ENCODE measurements at places on chromosomes 7 and 10. TPM values are rescaled to one million over a fixed set of nuclear protein-coding genes. Genes with fewer than 3 reads are reported as not detected.

- no peaks in the 10 kb centered on the region for H3K4me1 ChIP-seq
- H3K27ac ChIP-seq, result no peak overlapping the region
- DNase-seq, result no peak
- no peaks in the 10 kb centered on the region for H3K27me3 ChIP-seq
These were observed 27.1 kb downstream of the DAGLB start for GRCh38 chr7:6420680-6421079.

The TEX47 gene
- not detected for total RNA-seq

- DNase-seq, result peak; percentile 89
- peak within 1 kb of the TSS; percentile 92 for H3K4me3 ChIP-seq
- H3K27me3 ChIP-seq, result no peaks in the 10 kb centered on the region
- no peak within 1 kb of the TSS for H3K27ac ChIP-seq
- peaks cover 13% of the 10 kb centered on the region for H3K36me3 ChIP-seq
These were observed at the start of gene HACD1 for GRCh38 chr10:17617031-17617911. Gene HACD1 (minus strand): TSS chr10:17617374. CDS start chr10:17617339, 35 bp downstream.

The FUOM gene
- 39.6 TPM for total RNA-seq

- DNase-seq, result peak; percentile 53
- peaks cover 7% of the 10 kb centered on the region for H3K27me3 ChIP-seq
- 0 out of 2 replicates have a peak, but pooled peaks cover 2% of the 10 kb centered on the region for H3K4me1 ChIP-seq
- peaks cover 17% of the 10 kb centered on the region for H3K36me3 ChIP-seq
- peak within 1 kb of the TSS; percentile 97 for H3K4me3 ChIP-seq
These were observed at the start of gene TMEM243 for GRCh38 chr7:87219545-87220025. Gene TMEM243 (minus strand): TSS chr7:87219732. CDS start chr7:87219503, 229 bp downstream.

GRCh38 chr10:18681971-18682411, 22.8 kb downstream of the ARL5B start:
- no peak for DNase-seq
- H3K4me3 ChIP-seq, result no peak overlapping the region
- H3K36me3 ChIP-seq, result peaks cover 5% of the 10 kb centered on the region
- H3K27ac ChIP-seq, result no peak overlapping the region
- no peaks in the 10 kb centered on the region for H3K27me3 ChIP-seq
- no peaks in the 10 kb centered on the region for H3K4me1 ChIP-seq

DNA sequence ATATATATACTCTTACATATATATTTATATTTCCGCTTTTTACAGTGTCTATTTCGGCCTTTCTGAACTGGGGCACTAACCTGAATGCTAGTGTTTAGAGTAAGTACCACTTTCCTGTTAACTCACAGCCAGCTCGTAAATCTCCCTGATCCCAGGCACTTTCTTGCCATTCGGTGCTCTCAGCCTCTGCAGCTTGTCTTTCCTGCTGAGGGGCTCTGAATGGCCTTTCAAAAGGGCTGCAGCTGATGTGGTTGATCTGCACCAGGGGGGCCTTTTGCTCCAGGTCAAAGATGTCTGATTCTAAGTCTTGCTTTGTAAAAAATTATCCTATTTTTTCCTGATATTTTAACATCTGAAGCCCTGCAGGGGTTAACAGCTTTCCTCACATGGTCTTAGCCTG, 25.5 kb upstream of the HPS1 start:
- H3K4me3 ChIP-seq, result no peak overlapping the region
- no peak overlapping the region for H3K27ac ChIP-seq
- no peaks in the 10 kb centered on the region for H3K27me3 ChIP-seq
- DNase-seq, result no peak

The TMEM213 gene
- total RNA-seq, result not detected

- no peak for DNase-seq
- H3K4me3 ChIP-seq, result no peak overlapping the region
- no peaks in the 10 kb centered on the region for H3K4me1 ChIP-seq
- no peak overlapping the region for H3K27ac ChIP-seq
- H3K36me3 ChIP-seq, result no peaks in the 10 kb centered on the region
These were observed 169.9 kb downstream of the KCND2 start for GRCh38 chr7:120442838-120443237.

- H3K27ac ChIP-seq, result no peak overlapping the region
- H3K4me1 ChIP-seq, result no peaks in the 10 kb centered on the region
These were observed 36.6 kb upstream of the SEMA3A start for GRCh38 chr7:84231157-84231556.

The CCDC136 gene
- 28.7 TPM for total RNA-seq

- H3K27ac ChIP-seq, result no peak overlapping the region
- H3K27me3 ChIP-seq, result no peaks in the 10 kb centered on the region
- no peak for DNase-seq
- no peak overlapping the region for H3K4me3 ChIP-seq
- peaks cover 6% of the 10 kb centered on the region for H3K4me1 ChIP-seq
These were observed 143.9 kb upstream of the KLF14 start for GRCh38 chr7:130877991-130878305.

GRCh38 chr10:86900955-86901354, 56.5 kb downstream of the MMRN2 start:
- peaks cover 31% of the 10 kb centered on the region for H3K36me3 ChIP-seq
- H3K27ac ChIP-seq, result no peak overlapping the region
- no peak overlapping the region for H3K4me3 ChIP-seq
- H3K27me3 ChIP-seq, result no peaks in the 10 kb centered on the region
- no peak for DNase-seq
- H3K4me1 ChIP-seq, result peaks cover 6% of the 10 kb centered on the region

The MBL2 gene
- total RNA-seq, result not detected

DNA sequence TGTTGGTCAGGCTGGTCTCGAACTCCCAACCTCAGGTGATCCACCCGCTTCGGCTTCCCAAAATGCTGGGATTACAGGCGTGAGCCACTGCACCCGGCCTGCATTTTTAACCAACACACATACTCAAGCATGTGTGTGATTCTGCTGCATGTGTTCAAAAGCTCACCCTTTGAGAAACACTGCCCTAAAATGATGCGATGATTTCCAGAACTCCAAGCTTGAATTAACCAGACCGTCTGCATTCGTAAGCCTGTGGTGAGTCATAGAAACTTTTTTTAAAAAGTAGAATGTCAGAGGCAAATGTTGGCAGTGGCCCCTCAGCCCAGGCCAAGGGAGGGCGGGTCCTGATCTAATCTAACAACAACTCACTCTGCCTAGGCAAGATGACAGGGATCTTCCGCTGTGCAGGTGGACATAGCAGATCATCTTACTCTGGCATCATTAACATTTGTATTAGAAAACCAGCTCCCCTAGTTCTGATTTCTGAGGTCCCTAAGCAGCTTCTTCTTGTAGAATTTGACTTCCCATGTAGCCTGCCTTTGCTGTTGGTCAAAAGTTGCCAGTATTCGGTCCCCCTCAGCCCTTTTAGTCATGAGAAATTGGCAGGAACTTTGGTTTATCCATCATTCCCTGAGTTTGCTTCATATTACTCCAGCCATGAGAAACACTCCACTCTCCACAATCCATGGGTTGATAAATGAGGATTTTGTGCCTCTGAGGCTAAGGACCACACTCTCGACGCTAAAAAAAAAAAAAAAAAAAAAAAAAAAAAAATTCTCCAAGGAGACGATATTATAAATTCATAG, 190.4 kb downstream of the SKIDA1 start:
- H3K27ac ChIP-seq, result no peak overlapping the region
- H3K4me3 ChIP-seq, result no peak overlapping the region
- H3K36me3 ChIP-seq, result no peaks in the 10 kb centered on the region
- H3K4me1 ChIP-seq, result peaks cover 6% of the 10 kb centered on the region

DNA sequence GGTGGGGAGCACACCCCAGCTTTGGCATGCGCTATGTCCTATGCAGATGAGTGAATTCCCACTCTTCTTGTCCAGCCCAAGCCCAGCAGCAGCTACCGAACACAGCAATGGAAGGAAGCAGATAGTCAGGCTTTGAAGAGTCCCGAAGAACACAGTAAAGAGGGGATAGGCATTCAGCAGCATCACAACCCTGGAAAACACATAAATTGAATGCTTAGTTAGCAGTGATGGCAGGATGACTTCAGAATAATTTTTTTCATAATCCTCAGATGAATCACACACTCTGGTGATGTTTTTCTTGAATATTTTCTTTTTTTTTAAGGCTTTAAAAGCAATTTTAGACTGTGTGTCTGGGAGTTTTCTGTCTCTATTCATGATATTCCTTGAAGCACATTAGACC, 95.8 kb downstream of the CFAP58 start:
- H3K36me3 ChIP-seq, result no peaks in the 10 kb centered on the region
- H3K4me1 ChIP-seq, result peaks cover 3% of the 10 kb centered on the region
- no peak overlapping the region for H3K27ac ChIP-seq
- no peaks in the 10 kb centered on the region for H3K27me3 ChIP-seq
- no peak overlapping the region for H3K4me3 ChIP-seq

The VGF gene
- 37.1 TPM for total RNA-seq

The EVX1 gene
- total RNA-seq, result not detected

The PNLIPRP3 gene
- total RNA-seq, result not detected

DNA sequence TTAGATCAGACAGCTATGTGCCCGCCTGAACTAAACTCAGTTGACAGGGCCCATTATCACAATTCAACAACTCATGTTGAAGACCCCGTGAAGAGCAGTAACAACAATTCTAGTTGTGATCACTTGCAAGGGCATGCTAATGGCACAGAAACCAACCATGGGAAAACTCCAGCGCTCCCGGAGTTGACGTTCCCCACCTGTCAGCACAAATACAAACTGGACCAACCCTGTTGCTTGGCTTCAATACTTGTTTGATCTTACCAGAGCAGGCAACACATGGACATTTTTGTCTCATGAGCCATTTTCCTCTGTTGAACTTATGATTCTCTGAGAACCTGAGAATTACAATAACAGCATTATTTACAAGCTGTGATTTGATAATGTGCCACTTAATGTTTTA, 119.0 kb upstream of the LANCL2 start:
- H3K36me3 ChIP-seq, result no peaks in the 10 kb centered on the region
- no peak overlapping the region for H3K27ac ChIP-seq
- H3K4me3 ChIP-seq, result no peak overlapping the region
- H3K4me1 ChIP-seq, result no peaks in the 10 kb centered on the region
- DNase-seq, result no peak
- no peaks in the 10 kb centered on the region for H3K27me3 ChIP-seq

DNA sequence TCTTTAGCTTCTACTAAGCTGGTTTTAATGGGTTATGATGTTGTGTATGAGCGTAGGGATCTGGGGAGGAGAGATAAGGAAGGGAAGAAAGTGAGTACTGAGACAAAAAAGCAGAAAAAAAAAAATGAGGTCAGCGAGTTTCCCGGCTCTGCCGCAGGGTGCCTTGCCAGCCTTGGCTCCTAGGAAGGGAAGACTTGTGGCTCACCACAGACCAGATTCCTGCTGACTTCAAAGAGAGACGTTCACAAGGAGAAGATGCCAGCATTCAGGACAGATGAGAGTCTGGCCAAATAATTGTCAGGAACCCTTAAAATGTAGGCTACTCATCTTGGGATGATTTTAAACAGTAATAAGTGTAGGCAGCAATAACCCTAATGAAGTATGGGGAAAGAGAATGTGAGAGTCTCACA, 11.4 kb upstream of the FAS start:
- H3K27ac ChIP-seq, result no peak overlapping the region
- no peaks in the 10 kb centered on the region for H3K36me3 ChIP-seq
- H3K27me3 ChIP-seq, result no peaks in the 10 kb centered on the region
- no peak overlapping the region for H3K4me3 ChIP-seq

The WNT8B gene
- not detected for total RNA-seq

DNA sequence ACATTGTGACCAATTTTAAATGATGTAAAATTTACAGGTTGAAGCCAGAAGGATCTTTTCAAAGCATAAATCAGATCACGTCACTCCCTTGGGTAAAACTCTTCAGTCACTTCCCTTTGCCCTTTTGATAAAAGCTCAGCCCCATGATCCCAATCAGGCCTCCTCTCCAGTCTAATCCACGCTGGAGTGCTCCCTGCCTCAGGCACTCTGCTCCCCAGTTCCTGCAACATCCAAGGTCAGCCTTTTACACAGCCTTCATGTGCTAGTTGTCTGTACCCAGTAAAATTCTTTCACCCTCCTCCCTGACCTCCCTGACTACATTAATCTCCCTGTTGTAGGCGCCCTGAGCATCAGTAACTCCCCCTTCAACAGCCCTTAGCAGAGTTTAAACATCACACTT, 14.1 kb downstream of the ELMO1 start:
- DNase-seq, result no peak
- H3K27me3 ChIP-seq, result no peaks in the 10 kb centered on the region
- peaks cover 3% of the 10 kb centered on the region for H3K4me1 ChIP-seq
- H3K36me3 ChIP-seq, result no peaks in the 10 kb centered on the region

The VWDE gene
- 15.9 TPM for total RNA-seq

GRCh38 chr10:13834581-13835286, 248.0 kb downstream of the PRPF18 start:
- no peak for DNase-seq
- H3K36me3 ChIP-seq, result no peaks in the 10 kb centered on the region
- no peak overlapping the region for H3K4me3 ChIP-seq
- no peaks in the 10 kb centered on the region for H3K27me3 ChIP-seq
- H3K27ac ChIP-seq, result no peak overlapping the region
- peaks cover 9% of the 10 kb centered on the region for H3K4me1 ChIP-seq

DNA sequence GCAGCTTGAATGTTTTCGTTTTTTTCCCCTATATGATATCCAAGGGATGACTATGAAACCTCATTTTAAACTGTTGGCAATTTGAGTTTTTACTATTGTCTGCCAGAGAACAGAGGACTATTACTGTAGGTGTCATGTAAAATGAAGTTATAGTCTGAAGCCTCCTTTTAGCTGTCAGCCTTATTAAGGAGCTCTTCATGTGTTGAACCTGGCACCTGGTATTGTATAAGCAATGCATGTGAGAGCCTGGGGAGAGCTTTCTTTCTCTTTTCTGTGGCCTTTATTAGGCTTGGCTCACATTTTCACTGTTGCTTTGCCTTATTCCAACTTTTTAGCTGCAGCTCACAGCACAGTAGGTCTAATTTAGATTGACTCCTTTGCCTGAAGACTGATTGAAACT, 119.1 kb upstream of the FOXP2 start:
- H3K4me1 ChIP-seq, result no peaks in the 10 kb centered on the region
- no peak for DNase-seq
- H3K36me3 ChIP-seq, result no peaks in the 10 kb centered on the region
- H3K27me3 ChIP-seq, result no peaks in the 10 kb centered on the region
- H3K4me3 ChIP-seq, result no peak overlapping the region
- no peak overlapping the region for H3K27ac ChIP-seq

GRCh38 chr7:137771679-137772078, 75.1 kb downstream of the DGKI start:
- H3K36me3 ChIP-seq, result no peaks in the 10 kb centered on the region
- H3K4me3 ChIP-seq, result no peak overlapping the region
- H3K4me1 ChIP-seq, result no peaks in the 10 kb centered on the region
- DNase-seq, result no peak
- no peaks in the 10 kb centered on the region for H3K27me3 ChIP-seq

The SFTPA1 gene
- total RNA-seq, result not detected

- H3K36me3 ChIP-seq, result peaks cover 6% of the 10 kb centered on the region
- DNase-seq, result no peak
- H3K27ac ChIP-seq, result no peak overlapping the region
- peaks cover 9% of the 10 kb centered on the region for H3K4me1 ChIP-seq
- no peaks in the 10 kb centered on the region for H3K27me3 ChIP-seq
These were observed 225.2 kb upstream of the FZD1 start for GRCh38 chr7:91039033-91039432.

DNA sequence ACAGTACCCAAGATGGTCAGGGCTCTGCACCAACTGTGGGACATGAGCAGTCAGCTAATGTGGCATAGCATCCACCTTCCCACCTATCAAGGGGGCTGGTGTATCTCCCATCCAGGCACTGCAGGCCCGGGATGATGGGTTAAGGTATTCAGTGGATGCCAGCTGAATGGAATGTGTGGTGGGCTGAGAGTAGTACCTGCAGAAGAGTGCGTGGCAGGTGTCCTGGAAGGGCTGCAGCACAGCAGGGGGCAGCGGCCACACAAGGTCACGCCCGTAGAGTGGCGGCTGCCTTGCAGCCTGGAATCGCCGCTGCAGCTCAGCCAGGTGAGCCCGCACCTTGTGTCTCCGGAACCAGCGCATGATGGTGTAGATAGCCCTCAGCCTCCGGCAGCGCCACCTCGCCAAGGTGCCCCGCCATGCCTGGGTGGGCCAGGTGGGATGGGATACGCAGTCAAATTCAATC, 13.3 kb downstream of the MYO1G start:
- H3K36me3 ChIP-seq, result no peaks in the 10 kb centered on the region
- DNase-seq, result peak; percentile 17
- H3K4me3 ChIP-seq, result no peak overlapping the region
- H3K27me3 ChIP-seq, result no peaks in the 10 kb centered on the region

The ZSCAN21 gene
- total RNA-seq, result 23.5 TPM

Measured in H9 (cell line).